Activated CD4-positive, alpha-beta T cell treated with anti-CD3 and anti-CD28 coated beads, Interleukin-2, amount 50 U/mL, for 24 hours (primary cell): ENCODE measurements at places on chromosomes 7 and 10.

DNA sequence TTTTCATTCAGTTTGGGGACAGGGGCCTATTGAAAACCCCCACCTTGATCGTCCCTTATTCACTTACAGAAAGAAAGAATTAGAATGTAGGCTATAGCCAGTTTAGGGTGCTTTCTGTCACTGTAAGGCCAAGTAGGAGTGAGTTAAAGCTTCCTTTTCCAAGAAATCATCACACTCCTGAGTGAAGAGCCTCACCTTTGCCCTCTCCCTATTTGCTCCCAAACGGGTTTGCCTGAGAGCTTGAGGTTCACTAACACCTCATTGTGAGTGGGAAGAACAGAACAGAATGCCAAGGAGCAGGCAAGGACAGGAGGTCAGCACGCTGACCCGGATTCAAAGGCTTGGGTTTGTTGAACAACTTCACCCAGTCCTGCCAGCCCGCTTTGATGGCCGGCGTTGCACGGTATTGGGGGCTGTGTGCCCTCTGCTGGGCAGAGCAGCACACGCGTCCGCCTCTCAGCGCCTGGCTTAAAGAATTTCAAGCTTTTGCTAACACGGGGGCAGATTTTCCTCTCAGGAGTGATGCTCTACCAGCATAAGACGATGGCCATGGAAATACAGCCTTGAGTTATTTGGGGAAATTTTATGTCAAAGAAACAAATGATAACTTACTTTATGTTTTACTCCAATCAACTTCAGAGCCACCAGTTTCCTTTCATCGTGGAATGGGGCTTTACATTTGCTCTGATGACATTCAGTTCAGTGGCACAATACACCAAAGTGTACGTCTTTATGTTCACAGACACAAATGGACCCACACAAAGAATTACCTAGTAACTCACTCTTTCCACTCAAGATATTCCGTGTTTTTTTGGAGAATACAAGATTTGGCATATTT is 470.0 kb downstream of the SUGCT start:
- no peak for DNase-seq

- DNase-seq, result no peak
Observed at GRCh38 chr10:132881186-132881920, 61.0 kb downstream of the CFAP46 start.

DNA sequence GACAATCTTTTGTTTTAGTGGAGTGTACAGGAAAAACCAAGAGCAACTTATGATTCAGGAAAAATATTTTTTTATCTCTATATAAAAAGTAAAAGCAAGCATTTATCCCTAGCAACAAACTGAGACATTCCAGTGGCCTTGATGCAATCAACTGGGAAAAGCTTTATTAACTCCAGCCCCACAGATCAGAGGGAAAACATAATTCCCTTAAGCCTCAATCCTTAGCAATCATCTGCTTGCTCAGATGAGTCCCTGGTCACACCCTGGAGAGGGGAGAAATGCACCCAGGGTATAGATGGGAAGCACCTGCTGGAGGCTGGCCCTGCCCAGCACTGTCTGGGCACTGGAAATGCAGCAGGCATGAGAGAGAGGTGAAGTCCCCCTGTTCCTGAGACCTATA is 636.6 kb downstream of the TNS3 start:
- DNase-seq, result no peak

- no peak for DNase-seq
Observed at GRCh38 chr10:86300399-86300925, 66.1 kb downstream of the GRID1 start.

DNA sequence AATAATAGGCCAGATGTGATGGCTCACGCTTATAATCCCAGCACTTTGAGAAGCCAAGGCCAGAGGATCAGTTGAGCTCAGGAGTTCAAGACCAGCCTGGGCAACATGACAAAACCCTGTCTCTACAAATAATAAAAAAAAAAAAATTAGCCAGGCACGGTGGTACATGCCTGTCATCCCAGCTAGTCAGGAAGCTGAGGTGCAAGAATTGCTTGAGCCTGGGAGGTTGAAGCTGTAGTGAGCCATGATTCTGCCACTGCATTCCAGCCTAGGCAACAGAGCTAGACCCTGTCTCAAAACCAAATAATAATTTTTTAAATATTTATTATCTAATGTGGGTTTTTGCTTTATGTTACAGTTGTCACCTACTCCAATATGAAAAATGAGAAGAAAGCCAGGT is 178.9 kb downstream of the ADK start:
- DNase-seq, result no peak

GRCh38 chr10:114052255-114052654 is 8.6 kb downstream of the ADRB1 start:
- DNase-seq, result no peak

- DNase-seq, result no peak
Observed at GRCh38 chr10:111522551-111522950, 445.7 kb downstream of the ADRA2A start.

DNA sequence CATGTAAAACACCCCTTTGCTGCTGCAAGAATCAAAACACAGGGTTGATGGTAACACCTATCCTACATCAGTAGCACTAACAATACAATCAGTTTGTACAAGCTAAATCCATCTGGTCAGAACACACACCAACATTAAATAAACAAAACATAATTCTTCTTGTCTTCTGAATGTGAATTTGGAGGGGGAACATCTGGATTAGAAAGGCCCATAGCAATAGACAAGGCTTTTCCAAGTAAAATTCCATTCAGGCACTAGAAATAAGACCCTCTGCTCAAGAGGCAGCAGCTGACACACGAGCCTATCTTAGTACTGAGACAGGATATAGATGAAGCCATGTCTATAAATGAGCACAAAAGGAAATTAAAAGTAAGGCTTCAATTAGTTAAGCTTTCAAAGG is 839.9 kb upstream of the LRRTM3 start:
- DNase-seq, result no peak

GRCh38 chr10:122510326-122510725 is 49.0 kb downstream of the HTRA1 start:
- no peak for DNase-seq

DNA sequence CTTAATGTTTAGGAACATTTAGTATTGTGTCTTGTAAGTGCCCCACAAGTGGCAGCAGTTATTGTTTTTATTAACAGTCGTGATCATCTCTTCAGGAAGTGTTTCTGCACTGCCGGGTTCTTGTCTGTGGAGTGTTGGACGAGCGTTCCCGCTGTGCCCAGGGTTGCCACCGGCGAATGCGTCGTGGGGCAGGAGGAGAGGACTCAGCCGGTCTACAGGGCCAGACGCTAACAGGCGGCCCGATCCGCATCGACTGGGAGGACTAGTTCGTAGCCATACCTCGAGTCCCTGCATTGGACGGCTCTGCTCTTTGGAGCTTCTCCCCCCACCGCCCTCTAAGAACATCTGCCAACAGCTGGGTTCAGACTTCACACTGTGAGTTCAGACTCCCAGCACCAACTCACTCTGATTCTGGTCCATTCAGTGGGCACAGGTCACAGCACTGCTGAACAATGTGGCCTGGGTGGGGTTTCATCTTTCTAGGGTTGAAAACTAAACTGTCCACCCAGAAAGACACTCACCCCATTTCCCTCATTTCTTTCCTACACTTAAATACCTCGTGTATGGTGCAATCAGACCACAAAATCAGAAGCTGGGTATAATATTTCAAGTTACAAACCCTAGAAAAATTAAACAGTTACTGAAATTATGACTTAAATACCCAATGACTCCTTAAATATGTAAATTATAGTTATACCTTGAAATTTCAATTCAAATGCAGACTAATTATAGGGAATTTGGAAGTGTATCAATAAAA is 22.2 kb downstream of the PLA2G12B start:
- DNase-seq, result no peak

- DNase-seq, result no peak
Observed at GRCh38 chr10:129605266-129605985, 138.4 kb downstream of the MGMT start.

DNA sequence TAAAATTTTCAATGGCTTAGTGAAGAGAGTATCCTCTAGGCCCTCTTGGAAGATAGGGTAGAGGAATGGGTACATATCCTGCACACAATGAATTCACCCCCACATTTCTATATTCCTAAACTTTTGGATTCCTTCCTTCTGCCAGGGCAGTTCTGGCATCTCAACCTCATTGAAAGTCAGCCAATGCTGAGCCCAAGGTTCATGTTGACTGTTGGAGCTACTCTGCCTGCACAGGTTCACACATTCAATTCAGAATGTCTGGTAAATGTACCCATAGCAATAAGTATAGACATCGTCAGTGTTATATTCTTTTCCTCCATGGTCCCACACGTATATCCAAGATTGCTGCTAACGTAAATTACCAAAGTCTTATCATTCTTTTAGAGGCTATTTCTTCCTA is 48.9 kb upstream of the STARD3NL start:
- no peak for DNase-seq

GRCh38 chr10:70981171-70981836 is 92.9 kb upstream of the PCBD1 start:
- no peak for DNase-seq

- no peak for DNase-seq
Observed at GRCh38 chr7:90593205-90593604, 2.9 kb upstream of the CDK14 start.

- DNase-seq, result no peak
Observed at GRCh38 chr10:117412469-117413010, 37.3 kb upstream of the PDZD8 start.

- DNase-seq, result no peak
Observed at GRCh38 chr7:76513817-76514799, 3.8 kb downstream of the UPK3B start.
